ENCODE measurements at places on chromosomes 11 and 22. TPM values are rescaled to one million over a fixed set of nuclear protein-coding genes. Genes with fewer than 3 reads are reported as not detected.
A peak's percentile ranks its signal among the peaks of the same experiment; 100 is the strongest.

DNA sequence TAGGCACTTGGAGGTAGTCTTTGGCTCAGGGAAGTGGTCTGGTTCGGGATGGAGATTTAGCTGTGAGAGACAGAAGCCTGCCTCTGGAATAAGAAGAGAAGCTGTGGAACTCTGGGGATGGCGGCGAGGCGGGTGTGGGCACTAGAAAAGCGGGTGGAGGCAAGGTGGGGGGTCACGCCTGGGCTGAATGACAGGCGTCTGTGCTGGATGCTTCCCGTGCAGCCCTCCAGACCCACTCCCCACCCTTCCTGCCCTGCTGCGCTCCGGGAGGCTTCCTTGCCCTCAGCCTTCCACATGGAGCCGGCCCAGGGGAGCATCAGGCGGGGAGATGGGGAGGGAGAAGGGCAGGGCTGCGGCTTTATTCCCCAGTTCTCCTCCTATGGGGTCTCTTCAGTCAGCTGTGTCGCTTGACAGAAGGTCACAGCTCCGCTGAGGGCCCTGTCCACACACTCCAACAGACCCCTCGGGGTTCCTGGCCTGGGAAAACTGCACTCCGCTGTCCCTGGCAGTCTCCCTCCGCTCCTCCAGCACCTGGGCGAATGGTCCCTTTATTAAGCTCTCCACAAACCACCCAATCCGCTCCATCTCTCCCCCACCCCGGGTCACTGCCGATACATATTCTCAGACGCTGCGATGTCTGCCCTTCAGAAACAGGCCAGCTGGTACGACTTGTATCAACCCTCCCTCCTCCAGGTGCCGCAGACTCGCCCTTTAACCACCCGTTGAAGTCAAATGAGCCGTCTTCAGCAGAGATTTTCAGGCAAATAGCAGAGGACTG is 6.2 kb downstream of the DNAJB13 start:
- no peak for DNase-seq

DNA sequence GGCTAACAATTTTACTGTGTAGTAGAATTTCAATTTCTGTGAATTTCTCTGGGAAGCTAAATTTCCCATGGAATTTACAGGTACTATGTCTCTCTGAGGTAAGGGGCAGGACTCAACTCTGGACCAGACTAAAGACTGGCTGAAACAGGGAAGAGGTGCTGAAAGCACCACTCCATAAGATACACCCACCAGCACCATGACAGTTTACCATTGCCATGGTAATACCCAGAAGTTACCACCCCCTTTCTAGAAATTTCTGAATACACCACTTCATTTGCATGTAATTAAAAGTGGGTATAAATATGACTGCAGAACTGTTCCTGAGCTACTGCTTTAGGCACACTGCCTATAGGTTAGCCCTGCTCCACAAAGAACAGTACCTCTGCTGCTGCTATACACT is 274.1 kb downstream of the TTC28 start:
- no peak for DNase-seq

- DNase-seq = no peak
These were observed 541.9 kb upstream of the ANO5 start for GRCh38 chr11:21650961-21651360.

DNA sequence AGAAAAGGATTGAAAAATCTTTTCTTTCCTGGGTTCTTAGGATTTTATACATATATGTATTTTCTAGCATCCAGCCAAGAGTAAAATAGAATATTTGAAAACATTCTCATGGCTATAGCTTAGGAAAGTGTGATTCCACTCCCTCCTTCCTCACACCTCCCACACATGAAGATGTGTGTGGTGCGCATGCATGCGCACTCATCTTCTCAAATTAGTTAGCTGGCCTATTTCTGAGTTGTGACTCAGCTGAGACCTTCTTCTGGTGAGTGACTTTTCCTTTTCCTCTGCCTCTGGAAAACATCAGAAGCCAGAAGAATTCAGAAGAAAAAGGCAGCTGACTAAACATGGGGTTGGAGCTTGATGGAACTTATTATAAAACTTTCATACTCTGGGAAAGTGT is 149.8 kb downstream of the OR4C45 start:
- DNase-seq = no peak

DNA sequence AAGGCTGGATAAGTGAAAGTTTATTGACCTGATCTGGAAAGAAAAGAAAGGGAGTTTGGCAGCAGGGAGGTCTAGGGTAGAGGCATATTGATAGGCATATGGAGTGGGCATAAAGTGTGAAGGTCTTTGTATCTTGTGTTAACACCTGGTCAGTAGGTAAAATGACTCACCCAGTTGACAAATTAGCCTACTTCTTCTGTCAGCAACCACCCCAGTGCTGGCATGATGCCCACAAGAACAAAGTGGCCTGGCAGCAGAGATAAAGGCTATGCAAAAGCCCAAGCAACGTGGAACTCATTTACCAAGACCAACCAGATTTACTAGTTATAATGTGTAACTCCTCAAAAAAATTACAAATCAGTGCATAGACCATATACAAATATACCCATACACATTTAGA is 4.9 kb downstream of the OR10A3 start:
- DNase-seq = no peak

GRCh38 chr11:74966651-74967050 is 17.6 kb downstream of the SPCS2 start:
- DNase-seq = no peak

GRCh38 chr11:19345519-19345847 is 104.7 kb upstream of the E2F8 start:
- no peak for DNase-seq

DNA sequence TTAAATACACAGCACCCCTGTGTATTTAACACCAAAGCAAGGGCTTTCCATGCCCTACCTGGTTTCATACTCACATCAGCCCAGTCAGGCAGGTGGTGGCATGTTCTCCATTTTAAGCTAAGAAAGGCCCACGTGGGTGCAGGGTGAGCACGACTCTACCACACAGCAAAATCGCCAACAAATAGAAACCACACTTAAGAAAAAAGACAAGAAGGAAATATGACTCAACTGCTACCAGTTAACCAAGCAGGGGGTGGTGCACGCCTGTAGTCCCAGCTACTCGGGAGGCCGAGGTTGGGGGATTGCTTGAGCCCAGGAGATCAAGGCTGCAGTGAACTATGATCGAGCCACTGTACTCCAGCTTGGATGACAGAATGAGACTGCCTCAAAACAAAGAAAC is 35.2 kb upstream of the TFIP11 start:
- no peak for DNase-seq

GRCh38 chr22:48434156-48434867 is 1393.4 kb downstream of the BRD1 start:
- no peak for DNase-seq

DNA sequence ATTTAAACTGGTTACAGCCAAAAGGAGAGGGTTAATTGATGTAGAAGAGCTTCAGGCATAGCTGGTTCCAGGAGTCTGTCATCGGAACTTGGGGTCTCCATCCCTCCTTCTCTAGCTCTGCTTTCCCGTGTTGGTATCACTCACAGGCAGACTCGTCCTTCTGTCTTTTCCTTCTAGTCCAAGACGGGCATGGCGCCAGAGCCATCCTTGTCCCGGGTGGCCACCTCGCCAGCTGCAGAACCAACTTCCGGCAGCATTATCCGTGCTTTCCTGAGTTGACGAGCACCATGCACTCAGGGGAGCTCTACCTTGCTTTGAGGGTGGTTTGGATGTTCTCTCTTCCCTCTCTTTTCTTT is 14.7 kb downstream of the LINC01488 start:
- DNase-seq = no peak

DNA sequence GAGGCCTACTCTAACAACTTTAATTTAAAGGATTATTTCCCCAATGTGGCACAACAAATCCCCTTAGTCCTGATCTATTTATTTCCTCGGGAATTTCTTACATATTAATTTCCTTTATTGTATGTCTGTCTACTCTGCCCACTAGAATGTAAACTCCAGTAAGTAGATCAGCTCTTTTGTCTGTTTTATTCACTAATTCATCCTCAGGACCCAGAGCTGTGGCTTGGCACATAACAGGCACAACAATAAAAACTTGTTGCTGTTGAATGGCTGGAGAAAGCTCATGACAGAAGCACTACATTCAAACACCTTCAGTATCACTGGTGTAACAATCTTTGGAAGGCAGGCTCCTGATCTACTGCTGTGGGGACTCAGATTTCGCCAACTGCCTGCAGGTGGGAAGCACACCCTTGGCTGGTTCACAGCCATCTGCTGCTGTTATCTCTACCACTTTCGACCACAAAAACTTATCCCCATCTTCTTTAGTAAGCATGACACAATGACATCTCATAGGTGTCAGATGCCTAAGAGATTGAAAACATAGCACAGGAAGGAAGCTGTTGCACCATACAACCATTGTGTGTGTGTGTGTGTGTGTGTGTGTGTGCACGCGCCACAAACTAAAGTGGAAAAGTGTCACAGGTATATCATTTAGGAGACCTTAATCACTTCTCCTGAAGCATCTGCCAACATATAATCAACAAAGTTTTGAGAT is 11.9 kb downstream of the HIRA start:
- DNase-seq = no peak

DNA sequence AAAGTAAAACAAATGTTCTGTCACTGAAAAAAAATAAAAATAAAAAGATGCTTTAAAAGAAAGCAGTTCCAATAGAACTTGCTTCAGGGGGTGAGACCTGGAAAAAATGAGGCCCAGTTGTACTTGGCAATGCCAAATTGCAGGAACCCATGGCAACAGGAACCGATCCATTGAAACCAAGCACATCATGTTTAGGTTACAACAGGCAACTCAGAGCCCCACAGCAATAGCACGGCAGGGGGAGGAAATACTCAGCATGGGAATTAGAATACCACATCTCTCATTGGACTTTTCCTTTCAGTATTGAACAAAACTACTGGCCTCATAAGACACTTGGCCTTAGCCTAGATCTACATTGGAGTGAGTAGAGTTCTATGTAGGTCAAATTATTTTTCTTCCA is 84.3 kb downstream of the MSANTD4 start:
- no peak for DNase-seq

GRCh38 chr22:49962012-49962750 is 1.6 kb downstream of the PIM3 start:
- peak; percentile 87 for DNase-seq

DNA sequence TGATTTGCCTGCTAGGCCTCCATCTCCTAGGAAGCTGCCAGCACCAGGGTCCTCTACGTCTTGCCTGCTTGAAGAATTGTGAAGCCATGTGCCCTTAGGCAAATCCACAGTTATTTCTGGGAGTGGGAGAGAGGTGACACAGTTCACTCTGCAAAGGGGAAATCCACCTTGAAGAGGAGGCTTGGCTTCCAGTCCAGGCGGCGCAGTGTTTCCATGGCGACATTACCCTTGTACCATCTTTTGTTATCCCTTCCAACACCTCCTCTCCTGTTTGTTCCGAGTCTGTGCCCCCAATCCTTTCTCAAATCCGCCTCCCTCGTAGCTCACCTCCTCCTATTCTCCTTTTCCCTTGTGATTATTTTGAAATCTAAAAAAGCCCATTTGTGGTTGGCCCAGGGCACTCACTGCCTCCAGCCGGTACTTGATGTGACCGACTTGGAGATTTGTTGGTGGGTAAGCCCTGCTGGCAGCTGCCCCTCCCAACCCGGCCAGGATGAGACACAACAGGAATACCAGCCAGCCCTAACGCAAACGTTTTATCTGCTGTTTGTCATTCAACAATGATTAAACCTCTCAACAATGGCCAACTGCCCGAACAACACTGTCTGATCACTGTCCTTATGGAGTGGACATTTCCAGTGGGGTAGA is 18.4 kb downstream of the SYT13 start:
- DNase-seq = no peak

DNA sequence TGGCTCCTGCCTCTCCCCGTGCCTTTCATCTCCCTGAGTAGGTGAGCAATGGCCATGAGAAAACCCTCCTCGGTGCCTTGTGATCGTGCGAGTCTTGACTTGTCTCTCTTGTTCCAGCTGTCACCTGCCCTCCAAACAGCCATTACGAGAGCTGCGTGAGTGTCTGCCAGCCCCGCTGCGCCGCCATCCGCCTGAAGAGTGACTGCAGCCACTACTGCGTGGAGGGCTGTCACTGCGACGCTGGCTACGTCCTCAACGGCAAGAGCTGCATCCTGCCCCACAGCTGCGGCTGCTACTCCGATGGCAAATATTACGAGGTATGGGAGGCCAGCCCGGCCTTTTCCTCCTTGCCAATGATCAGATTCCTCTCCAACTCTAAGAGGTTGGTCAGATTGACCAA is 51.7 kb downstream of the TECTA start:
- no peak for DNase-seq

GRCh38 chr11:15779518-15779917 is 576.8 kb downstream of the SOX6 start:
- no peak for DNase-seq

GRCh38 chr22:38737302-38738060 is 18.3 kb downstream of the SUN2 start:
- DNase-seq = no peak

- no peak for DNase-seq
These were observed 37.2 kb downstream of the FAR1 start for GRCh38 chr11:13705710-13706109.

GRCh38 chr11:130181295-130182272 is 22.0 kb downstream of the ST14 start:
- DNase-seq = peak; percentile 63

DNA sequence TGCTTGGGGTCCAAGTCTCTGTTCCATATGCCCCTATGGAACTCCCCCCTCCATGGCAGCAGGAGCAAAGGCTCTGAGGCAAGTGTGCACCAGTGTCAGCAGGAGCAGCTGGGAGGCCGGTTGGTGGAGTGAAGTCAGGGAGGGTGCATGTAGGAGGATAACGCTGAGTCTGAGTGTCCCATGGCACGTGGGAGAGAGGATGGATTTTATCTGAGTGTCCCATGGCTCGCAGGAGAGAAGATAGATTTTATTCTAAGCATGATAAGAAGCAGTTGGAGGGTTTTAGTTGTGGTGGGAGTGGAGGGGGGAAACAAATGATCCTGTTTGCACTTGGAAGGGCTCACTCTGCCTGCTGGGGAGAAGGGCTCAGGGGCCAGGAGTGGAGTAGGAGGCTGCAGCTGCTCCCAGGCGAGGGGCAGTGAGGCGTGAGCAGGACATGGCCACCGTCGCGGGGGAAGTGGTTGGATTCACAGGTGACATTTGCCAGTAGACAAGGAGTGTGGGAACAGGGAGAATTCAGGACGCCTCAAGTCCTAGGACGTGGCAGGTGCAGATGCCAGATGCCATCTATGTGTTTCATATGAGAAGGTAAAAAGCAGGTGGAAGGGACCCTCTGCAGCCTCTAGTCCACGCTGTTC is 33.6 kb upstream of the PARVG start:
- DNase-seq = no peak

- no peak for DNase-seq
These were observed 46.5 kb downstream of the AHNAK start for GRCh38 chr11:62499944-62500649.

GRCh38 chr11:43515090-43515489 is 156.4 kb downstream of the TTC17 start:
- no peak for DNase-seq

- no peak for DNase-seq
These were observed 19.3 kb downstream of the ZC3H7B start for GRCh38 chr22:41320416-41321240.

FOLR3 gene
- polyA plus RNA-seq = 1.1 TPM

CLDN5 gene
- polyA plus RNA-seq = 17.5 TPM

SPDYC gene
- polyA plus RNA-seq = not detected

OR52I1 gene
- polyA plus RNA-seq = not detected

WBP2NL gene
- polyA plus RNA-seq = 8.4 TPM

PHF21B gene
- 6.6 TPM for polyA plus RNA-seq

MPPED1 gene
- polyA plus RNA-seq = 1.2 TPM

C22orf31 gene
- 1.5 TPM for polyA plus RNA-seq

TTC28 gene
- 45.8 TPM for polyA plus RNA-seq

COMT gene
- 79.1 TPM for polyA plus RNA-seq

WNT11 gene
- polyA plus RNA-seq = 10.3 TPM

TMPRSS6 gene
- 0.33 TPM for polyA plus RNA-seq

SEPTIN3 gene
- 7.7 TPM for polyA plus RNA-seq

MMP1 gene
- 0.23 TPM for polyA plus RNA-seq

ELFN2 gene
- polyA plus RNA-seq = 1.1 TPM

AMOTL1 gene
- polyA plus RNA-seq = 46.4 TPM

HTR3A gene
- not detected for polyA plus RNA-seq

Data from left kidney (tissue), 8 donors.